Ureter (tissue), 1 donor: ENCODE measurements at places on chromosomes 6 and 20. TPM values are rescaled to one million over a fixed set of nuclear protein-coding genes. Genes with fewer than 3 reads are reported as not detected.

COL10A1 gene
- not detected for total RNA-seq

FNDC11 gene
- 1.6 TPM for total RNA-seq

SCRT2 gene
- total RNA-seq: not detected

MDFI gene
- 36.7 TPM for total RNA-seq

RPS21 gene
- total RNA-seq: 1,691 TPM

OPRM1 gene
- not detected for total RNA-seq

EGFL8 gene
- total RNA-seq: 26.3 TPM

CDH26 gene
- total RNA-seq: 31.0 TPM
